ENCODE measurements at places on chromosomes 3 and 15.

- no peak for DNase-seq
Measured at GRCh38 chr3:36493051-36493450, 112.7 kb downstream of the STAC start.

DNA sequence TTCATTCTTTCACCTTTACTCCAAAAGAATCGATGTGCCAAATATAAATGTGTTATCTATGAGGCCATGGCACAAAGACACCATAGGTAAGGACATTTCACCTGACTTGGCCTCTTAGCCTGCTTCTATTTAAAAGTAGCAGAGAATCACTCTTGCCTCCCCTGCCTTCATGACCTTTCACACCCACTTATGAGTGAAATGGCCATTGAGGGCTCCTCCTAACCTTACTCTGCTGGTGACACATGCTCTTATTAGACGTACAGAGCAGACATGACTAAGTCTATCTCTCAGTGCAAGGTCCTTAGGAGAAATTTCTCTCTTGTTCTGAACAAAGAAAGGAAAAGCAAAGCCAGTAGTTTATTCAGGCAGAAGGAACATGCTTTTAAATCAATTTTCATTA is 150.7 kb downstream of the LRTM1 start:
- DNase-seq = no peak

DNA sequence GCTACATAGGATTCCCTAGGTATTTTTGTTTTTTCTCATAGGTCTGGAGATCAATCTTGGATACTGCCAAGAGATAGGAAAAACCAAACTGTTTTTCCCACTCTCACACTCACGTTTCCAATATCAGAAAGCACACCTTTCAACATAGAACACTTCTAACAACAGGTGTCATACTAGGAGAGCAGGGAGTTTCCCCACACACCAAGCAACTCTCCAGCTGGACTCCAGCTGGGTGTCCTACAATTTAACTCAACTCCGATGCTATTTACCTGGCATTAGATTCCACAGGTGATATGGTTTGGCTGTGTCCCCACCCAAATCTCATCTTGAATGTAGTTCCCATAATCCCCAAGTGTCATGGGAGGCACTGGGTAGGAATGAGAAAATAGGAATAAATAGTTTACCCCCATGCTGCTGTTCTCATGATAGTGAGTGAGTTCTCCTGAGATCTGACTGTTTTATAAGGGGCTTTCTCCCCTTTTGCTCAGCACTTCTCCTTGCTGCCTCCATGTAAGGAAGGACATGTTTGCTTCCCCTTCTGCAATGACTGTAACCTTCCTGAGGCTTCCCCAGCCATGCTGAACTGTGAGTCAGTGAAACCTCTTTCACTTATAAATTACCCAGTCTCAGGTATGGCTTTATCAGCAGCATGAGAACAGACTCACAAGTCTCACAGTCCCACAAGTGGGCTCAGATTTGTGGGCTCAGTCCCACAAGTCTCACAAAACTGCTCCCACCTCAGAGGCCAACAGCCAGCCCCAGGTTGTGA is 354.5 kb upstream of the THBS1 start:
- no peak for DNase-seq

GRCh38 chr3:132346841-132347736 is 29.9 kb downstream of the ACP3 start:
- no peak for DNase-seq

DNA sequence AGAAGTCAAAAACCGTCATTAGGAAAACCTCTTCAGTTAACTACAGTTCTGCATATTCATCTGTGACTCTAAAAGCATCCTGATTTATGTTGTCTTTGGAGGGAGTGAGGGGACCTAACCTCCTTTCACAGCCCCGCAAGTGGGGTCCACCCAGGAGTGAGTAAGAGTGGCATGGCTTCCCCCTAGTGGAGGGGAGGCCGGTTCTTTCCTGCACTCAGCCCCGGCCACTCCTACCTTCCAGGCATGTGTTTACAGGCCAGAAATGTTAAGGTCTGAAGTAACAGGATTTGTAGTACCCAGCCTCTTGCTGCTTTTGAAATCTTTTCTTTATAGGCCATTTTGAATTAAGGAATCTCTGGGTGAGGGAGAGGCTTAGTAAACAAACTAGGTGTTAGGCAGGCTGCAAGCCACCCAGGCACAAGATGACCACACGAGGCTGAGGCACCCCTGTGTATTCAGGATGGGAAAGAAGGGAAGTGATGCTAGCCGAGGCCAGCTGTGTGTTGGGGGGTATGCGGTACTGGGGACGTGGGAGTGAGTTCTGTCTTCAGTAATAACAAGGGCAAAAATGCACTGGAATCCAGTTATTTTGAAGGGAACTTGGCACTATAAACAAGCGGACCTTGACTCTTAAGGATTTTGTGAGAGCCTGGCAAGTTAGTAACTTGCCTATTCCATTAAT is 50.5 kb downstream of the CTDSPL start:
- DNase-seq = no peak

- DNase-seq = no peak
Measured at GRCh38 chr3:131728898-131729642, 226.3 kb upstream of the MRPL3 start.

GRCh38 chr3:71582036-71582611 is 1.4 kb downstream of the FOXP1 start:
- peak; percentile 46 for DNase-seq

GRCh38 chr3:70880421-70880820 is 568.0 kb upstream of the MDFIC2 start:
- DNase-seq = no peak

DNA sequence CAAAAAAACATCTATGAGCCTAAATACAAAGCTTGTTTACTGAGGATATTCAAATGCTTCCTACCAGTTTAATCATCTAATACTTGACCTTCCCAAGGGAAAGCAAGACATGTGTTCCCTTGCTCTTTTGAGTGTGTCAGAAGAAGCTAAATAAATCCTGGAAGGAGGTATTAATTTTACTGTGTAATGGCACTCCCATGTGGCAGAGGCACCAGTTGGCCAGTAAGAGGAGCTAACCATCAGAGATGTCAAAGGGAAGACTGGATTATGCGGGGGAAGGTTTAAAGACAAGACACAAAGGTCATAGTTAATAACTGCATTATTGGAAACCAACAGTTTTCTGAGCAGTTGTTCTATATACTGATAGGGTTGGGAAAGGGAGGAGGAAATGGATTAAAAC is 125.1 kb downstream of the SUCLG2 start:
- peak; percentile 9 for DNase-seq
